Type B pancreatic cell (in vitro differentiated cells): ENCODE measurements at places on chromosomes 13 and 19. TPM values are rescaled to one million over a fixed set of nuclear protein-coding genes. Genes with fewer than 3 reads are reported as not detected.

GRCh38 chr19:42114412-42114811 lies 17.8 kb downstream of the POU2F2 start:
- H3K27ac ChIP-seq = no peak overlapping the region
- DNase-seq = no peak
- peaks cover 5% of the 10 kb centered on the region for H3K4me1 ChIP-seq
- H3K27me3 ChIP-seq = peaks cover 32% of the 10 kb centered on the region

GRCh38 chr13:85108356-85108755 lies 690.9 kb downstream of the SLITRK6 start:
- H3K27me3 ChIP-seq = no peaks in the 10 kb centered on the region
- no peak for DNase-seq
- H3K27ac ChIP-seq = no peak overlapping the region
- H3K4me3 ChIP-seq = no peak overlapping the region

MEIS3 gene
- total RNA-seq = 29.2 and 43.2 TPM in 2 replicates

DNA sequence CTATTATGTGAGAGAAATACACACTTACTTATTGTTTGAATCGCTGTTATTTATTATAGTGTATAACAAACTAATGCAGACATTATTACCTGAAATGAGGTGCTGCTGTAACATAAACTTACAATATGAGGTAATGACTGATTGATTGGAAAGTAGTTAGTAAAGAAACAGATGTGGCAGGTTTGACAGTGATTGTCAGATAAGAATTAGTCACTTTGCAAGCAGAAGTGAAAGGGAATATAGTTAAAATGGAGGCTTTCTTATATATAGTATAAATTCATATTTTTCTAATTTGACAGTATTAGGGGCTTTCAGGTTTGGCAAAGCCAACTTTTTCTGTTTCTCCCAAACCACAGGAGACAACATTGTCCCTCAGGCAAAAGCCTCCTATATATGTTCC lies 20.6 kb downstream of the MIR17HG start:
- DNase-seq = no peak
- no peaks in the 10 kb centered on the region for H3K27me3 ChIP-seq
- H3K4me3 ChIP-seq = no peak overlapping the region
- peaks cover 4% of the 10 kb centered on the region for H3K4me1 ChIP-seq
- H3K27ac ChIP-seq = no peak overlapping the region
- H3K36me3 ChIP-seq = no peaks in the 10 kb centered on the region

DNA sequence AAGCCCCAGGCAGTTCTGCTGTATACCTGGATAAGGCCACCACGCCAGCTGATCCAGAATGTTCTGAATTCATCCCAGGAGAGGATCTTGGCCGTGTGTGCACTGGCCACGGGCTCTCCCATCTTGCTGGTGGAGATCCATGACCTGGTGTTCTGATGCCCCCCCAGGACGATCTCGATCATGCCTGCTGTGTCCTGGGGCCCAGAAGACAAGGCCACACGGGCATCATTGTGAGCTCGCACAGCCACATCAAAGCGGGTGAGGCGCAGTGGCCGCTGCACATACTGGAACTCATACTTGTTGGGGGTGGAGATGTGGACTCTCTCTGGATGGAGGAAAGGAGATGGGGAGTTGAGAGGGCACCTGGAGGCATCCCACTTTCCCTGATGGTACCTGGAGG lies 40.1 kb downstream of the F2RL3 start:
- H3K27me3 ChIP-seq = no peaks in the 10 kb centered on the region
- H3K27ac ChIP-seq = no peak overlapping the region
- no peaks in the 10 kb centered on the region for H3K4me1 ChIP-seq
- peaks cover 29% of the 10 kb centered on the region for H3K36me3 ChIP-seq
- H3K4me3 ChIP-seq = no peak overlapping the region

- no peaks in the 10 kb centered on the region for H3K27me3 ChIP-seq
- H3K36me3 ChIP-seq = peaks cover 9% of the 10 kb centered on the region
- H3K4me1 ChIP-seq = no peaks in the 10 kb centered on the region
- H3K27ac ChIP-seq = no peak overlapping the region
- no peak overlapping the region for H3K4me3 ChIP-seq
- no peak for DNase-seq
Observed at GRCh38 chr13:95745752-95746151, 68.8 kb downstream of the DNAJC3 start.

- no peak for DNase-seq
- H3K36me3 ChIP-seq = no peaks in the 10 kb centered on the region
- no peaks in the 10 kb centered on the region for H3K27me3 ChIP-seq
Observed at GRCh38 chr13:38415233-38415632, 65.6 kb downstream of the UFM1 start.

DNA sequence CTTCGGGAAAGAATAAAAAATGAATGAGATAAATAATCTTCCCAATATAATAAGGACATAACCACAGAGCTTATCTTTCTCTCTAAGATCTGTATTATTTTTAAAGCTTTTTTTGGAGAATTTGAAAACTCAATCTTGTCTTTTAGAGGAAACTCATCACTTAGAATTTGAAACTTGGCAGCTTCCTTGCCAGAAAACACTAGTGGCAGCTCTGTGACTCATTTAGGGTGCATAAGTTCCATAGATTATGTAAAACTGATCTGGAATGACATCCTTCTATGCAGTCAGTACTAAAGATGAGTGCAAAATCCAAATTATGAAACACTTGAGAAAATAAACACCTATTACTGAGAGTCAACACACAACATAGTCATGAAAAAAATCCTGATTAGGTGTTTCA lies 848.0 kb downstream of the DACH1 start:
- H3K4me3 ChIP-seq = no peak overlapping the region
- H3K27me3 ChIP-seq = no peaks in the 10 kb centered on the region
- no peaks in the 10 kb centered on the region for H3K36me3 ChIP-seq
- H3K27ac ChIP-seq = no peak overlapping the region

GRCh38 chr13:21039097-21039800 lies 22.1 kb downstream of the LATS2 start:
- H3K27me3 ChIP-seq = no peaks in the 10 kb centered on the region
- peaks cover 28% of the 10 kb centered on the region for H3K4me1 ChIP-seq
- peaks cover 29% of the 10 kb centered on the region for H3K36me3 ChIP-seq

- no peaks in the 10 kb centered on the region for H3K27me3 ChIP-seq
- no peak overlapping the region for H3K4me3 ChIP-seq
- no peak for DNase-seq
- H3K27ac ChIP-seq = no peak overlapping the region
- no peaks in the 10 kb centered on the region for H3K4me1 ChIP-seq
Observed at GRCh38 chr13:51564671-51565070, 19.6 kb upstream of the WDFY2 start.

DNA sequence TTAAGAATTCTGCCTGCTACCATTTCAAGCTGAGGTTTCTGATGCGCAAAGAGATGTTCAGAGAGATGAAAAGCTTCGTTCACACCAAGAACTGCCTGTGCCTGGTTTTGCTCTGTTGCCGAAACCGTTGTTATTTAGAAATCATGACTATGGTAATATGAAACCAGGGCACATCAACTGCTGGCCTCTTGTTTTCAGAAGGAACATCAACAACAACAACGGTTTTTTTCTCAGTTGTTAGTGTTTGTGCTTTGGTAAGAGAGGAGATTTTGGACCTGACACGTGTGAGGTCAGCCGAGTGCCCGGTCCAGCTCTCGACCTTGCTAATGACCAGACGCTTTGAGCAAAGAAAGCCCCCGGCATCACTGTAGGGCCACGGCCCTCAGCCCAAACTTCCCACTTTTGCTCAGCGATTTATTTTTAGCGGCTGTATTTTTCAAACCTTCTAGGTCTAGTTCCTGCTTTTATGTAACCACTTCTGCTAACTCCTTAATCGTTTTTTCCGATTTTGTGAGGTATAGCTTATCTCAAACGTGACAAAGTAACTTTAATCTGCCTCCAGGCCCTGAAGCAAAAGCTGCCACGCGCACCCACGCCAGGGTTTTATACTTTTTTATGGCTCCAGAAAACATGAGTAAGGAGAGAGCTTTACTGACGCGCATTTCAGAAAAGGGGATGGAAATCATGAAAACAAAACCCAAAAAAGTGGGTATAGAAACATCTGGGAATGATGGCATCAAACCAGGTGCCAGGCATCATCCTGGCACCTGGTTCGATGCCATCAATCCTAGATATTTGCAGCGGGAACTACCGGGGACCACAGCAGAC lies 42.0 kb downstream of the KLF2 start:
- H3K4me1 ChIP-seq = peaks cover 32% of the 10 kb centered on the region
- no peak for DNase-seq
- H3K27ac ChIP-seq = no peak overlapping the region

ARL11 gene
- total RNA-seq = 0.83 TPM in 1 of 2 replicates, not detected in the other

DNA sequence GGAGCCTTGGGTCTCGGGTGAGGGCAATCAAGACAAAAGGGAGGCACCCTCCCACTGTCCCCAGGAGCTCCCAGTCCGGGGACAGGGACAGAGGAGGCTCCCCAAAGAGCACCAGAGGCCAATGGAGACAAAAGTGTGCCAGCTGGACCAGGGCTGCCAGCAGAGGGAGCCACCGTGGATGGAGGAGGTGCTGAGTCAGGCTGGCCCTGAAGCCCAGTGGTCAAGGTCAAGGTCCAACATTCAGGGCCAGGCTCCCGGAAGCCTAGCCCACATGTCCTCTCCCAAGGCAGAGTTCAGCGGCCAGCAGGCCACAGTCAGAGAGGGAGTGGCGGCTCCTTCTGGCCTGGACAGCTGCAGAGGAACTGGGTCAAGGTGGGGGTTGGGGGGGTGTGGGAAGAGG lies 8.4 kb downstream of the COL5A3 start:
- H3K4me3 ChIP-seq = no peak overlapping the region
- peaks cover 45% of the 10 kb centered on the region for H3K27me3 ChIP-seq
- H3K4me1 ChIP-seq = peaks cover 3% of the 10 kb centered on the region
- no peaks in the 10 kb centered on the region for H3K36me3 ChIP-seq
- H3K27ac ChIP-seq = no peak overlapping the region

GPC6 gene
- total RNA-seq = 8.4 and 30.5 TPM in 2 replicates

DNA sequence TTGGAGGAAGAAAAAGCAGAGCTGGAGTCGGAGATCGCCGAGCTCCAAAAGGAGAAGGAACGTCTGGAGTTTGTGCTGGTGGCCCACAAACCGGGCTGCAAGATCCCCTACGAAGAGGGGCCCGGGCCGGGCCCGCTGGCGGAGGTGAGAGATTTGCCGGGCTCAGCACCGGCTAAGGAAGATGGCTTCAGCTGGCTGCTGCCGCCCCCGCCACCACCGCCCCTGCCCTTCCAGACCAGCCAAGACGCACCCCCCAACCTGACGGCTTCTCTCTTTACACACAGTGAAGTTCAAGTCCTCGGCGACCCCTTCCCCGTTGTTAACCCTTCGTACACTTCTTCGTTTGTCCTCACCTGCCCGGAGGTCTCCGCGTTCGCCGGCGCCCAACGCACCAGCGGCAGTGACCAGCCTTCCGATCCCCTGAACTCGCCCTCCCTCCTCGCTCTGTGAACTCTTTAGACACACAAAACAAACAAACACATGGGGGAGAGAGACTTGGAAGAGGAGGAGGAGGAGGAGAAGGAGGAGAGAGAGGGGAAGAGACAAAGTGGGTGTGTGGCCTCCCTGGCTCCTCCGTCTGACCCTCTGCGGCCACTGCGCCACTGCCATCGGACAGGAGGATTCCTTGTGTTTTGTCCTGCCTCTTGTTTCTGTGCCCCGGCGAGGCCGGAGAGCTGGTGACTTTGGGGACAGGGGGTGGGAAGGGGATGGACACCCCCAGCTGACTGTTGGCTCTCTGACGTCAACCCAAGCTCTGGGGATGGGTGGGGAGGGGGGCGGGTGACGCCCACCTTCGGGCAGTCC lies 5.0 kb downstream of the FOSB start:
- H3K4me1 ChIP-seq = peaks cover 8% of the 10 kb centered on the region
- peak overlapping the region; percentile 92 for H3K27ac ChIP-seq
- H3K36me3 ChIP-seq = peaks cover 4% of the 10 kb centered on the region
- no peak for DNase-seq

DNA sequence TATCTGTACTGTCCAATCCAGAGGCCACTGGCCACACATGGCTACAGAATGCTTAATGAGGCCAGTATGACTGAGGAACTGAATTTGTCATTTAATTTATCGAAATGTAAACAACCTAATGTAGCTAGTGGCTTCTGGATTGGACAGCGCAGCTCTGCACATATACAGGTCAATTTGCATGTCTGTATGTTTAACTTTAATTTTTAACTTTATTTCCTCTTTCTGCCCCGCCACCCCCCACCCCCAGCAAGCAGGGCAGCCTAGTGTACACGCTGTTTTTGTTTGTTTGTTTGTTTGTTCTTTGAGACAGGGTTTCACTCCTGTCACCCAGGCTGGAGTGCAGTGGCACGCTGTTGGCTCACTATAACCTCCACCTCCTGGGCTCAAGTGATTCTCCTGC lies 15.5 kb downstream of the ZSWIM9 start:
- H3K27ac ChIP-seq = no peak overlapping the region
- H3K4me1 ChIP-seq = peaks cover 8% of the 10 kb centered on the region
- H3K27me3 ChIP-seq = no peaks in the 10 kb centered on the region
- no peak overlapping the region for H3K4me3 ChIP-seq

HOMER3 gene
- 20.8 and 38.6 TPM in 2 replicates for total RNA-seq

DNA sequence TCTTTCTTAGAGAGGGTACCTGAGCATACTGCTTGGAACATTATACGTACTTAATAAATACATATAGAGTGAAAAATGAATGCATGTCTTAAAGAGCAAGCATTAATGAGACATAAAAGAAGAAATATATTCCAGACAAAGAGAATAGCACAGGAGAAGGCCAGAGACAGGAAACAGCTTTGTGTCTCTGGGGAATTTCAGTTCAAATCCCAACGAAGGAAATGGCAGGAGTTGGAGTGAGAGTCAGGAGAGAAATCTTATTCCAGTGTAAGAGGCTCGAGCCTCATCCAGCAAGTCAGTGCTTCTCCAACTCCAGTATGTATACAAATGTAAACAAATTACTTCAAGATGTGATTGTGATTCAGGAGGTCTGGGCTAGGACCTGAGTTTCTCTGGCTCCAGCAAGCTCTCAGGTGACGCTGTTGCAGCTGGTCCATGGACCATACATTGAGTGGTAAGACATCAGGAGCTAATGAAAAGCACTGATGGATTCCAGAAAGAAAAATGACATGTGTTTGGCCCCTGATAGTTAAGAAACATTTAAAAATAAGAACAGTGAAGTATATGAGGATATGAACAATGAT lies 108.2 kb downstream of the RAP2A start:
- no peaks in the 10 kb centered on the region for H3K36me3 ChIP-seq
- H3K4me1 ChIP-seq = no peaks in the 10 kb centered on the region
- no peak overlapping the region for H3K27ac ChIP-seq
- no peak overlapping the region for H3K4me3 ChIP-seq

GRCh38 chr19:38266981-38267597 lies 2.7 kb downstream of the SPINT2 start:
- H3K4me1 ChIP-seq = peaks cover 57% of the 10 kb centered on the region
- H3K27me3 ChIP-seq = peaks cover 6% of the 10 kb centered on the region
- DNase-seq = no peak
- peak overlapping the region; percentile 88 for H3K4me3 ChIP-seq
- peak overlapping the region; percentile 93 for H3K27ac ChIP-seq

- no peak overlapping the region for H3K27ac ChIP-seq
- no peak overlapping the region for H3K4me3 ChIP-seq
- H3K27me3 ChIP-seq = no peaks in the 10 kb centered on the region
- H3K4me1 ChIP-seq = peaks cover 7% of the 10 kb centered on the region
Observed at GRCh38 chr13:49417161-49417560, 26.7 kb downstream of the CAB39L start.

DNA sequence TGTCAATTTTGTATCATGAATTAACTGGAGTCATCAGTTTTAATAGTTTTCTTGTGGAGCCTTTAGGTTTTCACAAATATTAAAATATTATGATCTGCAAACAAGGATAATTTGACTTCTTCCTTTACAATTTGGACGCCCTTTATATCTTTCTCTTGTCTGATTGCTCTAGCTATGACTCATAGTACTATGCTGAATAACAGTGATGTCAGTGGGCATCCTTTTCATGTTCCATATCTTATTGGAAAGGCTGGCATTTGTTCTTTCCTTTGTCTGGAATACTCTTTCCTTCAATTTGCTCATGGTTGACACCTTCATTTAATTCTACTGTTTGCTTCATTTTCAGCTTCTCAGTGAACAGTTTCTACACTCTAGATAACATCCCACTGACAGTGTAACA lies 1129.3 kb downstream of the SLITRK5 start:
- no peak for DNase-seq
- no peak overlapping the region for H3K4me3 ChIP-seq
- no peaks in the 10 kb centered on the region for H3K36me3 ChIP-seq
- H3K27ac ChIP-seq = no peak overlapping the region
